ENCODE measurements at places on chromosomes 7 and 10. TPM values are rescaled to one million over a fixed set of nuclear protein-coding genes. Genes with fewer than 3 reads are reported as not detected.
A peak's percentile ranks its signal among the peaks of the same experiment; 100 is the strongest.

DNA sequence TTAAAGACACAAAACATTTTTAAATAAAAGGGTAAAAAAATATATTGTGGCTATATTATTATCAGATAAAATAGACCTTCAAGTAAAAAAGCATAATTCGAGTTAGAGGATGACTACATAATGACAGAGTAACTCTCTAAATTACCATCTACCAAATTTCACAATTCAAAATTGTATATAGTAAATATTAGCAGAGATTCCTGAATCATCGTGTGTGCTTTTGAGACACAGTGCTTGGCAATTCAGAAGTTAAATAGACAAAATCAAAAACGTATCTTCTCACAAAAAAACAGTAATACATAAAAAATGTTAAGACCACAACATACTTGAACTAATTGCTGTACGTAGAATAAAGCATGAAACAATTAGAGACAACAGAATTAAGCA lies 110.4 kb downstream of the AHR start:
- DNase-seq: peak; percentile 64

GRCh38 chr7:50812841-50813475 lies 30.3 kb upstream of the GRB10 start:
- peak; percentile 72 for DNase-seq

DNA sequence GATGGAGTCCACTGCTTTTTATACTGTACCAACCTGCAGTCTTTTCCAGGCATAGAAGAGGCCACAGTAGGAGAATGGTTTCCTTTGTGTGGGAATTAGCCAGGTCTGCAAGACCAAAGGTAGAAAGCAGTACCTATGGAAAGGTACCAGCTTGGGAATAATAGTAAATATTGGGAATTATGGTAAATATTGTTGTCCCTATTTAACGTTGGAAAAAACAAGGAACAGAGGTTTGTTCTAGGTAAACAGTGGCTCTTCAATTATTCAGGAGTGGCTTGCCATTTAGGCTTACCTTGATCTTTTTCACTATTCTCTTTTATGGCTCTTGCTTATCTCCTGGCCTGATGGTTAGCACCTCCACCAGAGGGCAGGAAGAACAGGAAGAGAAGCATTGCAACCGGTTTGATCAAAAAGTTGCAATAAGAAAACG lies 43.9 kb upstream of the GSAP start:
- no peak for DNase-seq

GRCh38 chr7:145644426-145645134 lies 472.0 kb upstream of the CNTNAP2 start:
- DNase-seq: no peak

The ASB4 gene
- 0.06 TPM for total RNA-seq

The SORBS1 gene
- total RNA-seq: 3.7 TPM

GRCh38 chr7:69879989-69880388 lies 281.7 kb downstream of the AUTS2 start:
- no peak for DNase-seq

GRCh38 chr7:74180866-74181265 lies 6.7 kb downstream of the EIF4H start:
- no peak for DNase-seq

GRCh38 chr10:43231523-43232078 lies 35.3 kb downstream of the RASGEF1A start:
- no peak for DNase-seq

DNA sequence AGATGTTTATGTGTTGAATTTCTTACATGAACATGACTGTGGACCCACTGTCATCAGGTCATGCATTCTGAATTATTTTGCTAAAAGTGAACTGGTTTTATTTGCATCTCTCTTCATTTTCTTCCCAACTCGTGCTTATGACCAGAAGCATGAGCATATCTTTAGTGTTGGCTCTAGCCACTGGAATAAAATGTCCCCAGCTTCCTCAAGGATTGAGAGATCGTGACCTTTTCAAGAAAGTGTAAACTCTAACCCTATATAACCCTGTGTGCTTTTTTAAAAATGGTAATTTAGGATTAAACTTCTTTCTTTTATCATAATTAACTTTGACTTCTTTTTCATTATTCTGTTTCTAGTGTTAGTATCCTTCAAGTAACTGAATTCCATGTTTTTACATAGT lies 55.5 kb downstream of the VTI1A start:
- no peak for DNase-seq

Data from LHCN-M2 (cell line).